ENCODE measurements at places on chromosomes 2 and 18.

GRCh38 chr18:79396431-79397246, 909 bp downstream of the NFATC1 start:
- DNase-seq = no peak

DNA sequence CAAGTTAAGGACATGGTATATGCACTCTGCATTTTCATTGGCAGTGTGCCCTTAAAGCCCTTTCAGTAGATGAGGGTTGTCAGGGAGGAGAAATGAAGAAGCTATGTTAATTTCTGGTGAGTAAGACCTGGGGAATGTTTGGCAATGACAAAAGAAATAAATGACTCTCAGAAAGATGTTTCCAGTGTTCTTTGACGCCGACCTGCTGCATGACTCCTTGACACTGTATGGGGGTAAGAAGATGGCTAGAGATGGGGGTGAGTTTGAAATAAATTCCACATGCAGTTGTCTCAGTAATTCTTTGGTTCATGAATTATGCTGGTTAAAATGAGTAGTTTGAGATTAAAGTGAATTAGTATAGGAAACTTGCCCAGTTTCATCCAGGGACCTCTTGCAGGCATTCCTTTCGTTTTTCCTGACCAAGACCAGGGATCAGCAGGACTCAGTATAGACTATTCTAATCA, 5.9 kb downstream of the CCDC121 start:
- DNase-seq = no peak

GRCh38 chr2:58186501-58186900, 54.6 kb downstream of the FANCL start:
- DNase-seq = no peak

DNA sequence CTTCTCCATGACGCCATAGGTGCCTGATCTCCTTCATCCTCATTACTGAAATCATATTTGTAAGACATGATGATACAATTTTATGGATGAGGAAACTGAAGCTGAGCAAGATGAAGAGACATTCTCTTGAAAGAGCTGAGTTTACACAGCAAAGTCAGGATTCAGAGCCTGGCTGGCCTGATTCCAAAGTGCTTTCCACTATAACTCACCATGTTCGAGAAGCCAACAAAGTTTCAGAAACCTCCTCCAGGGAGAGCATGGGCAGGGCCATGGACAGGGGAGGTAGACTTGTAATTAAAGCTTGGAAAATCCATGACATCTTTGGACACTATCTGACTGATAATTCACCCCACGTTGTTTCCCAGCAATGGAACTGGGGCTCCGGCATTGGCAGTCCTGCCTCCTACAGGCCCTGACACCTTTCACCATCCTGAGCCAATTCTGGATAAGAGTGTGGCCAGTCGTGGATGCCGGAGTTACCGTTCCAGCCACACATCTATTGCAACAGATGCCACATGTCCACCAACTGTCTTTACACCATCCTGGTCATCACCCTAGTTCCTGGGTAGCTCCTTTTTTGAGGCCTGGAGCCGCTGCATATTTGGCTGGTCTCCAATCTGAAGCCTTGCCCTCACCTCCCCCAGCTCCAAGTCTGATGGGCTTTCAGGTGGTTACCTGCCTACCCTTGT, 85.0 kb upstream of the PPP1CB start:
- DNase-seq = no peak

GRCh38 chr2:238123218-238123971, 15.1 kb upstream of the KLHL30 start:
- no peak for DNase-seq

DNA sequence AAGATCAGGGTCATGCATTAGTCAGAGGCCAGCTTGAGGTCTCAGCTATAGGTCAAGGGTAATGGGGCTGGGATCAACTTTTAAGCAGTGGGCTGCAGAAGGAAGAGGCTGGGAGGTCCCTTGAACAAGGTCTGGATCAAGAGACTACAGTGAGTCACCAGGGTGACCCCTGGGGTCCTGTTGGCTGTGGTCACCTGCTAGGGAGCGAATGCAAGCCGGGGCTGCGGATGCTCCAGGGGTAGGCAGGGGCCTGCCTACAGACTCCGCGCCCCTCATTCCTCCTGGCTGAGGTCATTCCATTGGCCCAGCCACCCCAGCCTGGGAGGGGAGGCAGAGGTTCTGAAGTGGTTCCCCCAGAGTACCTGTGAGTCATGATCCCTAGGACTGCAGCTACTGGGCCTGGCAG, 110.4 kb downstream of the CYP26B1 start:
- no peak for DNase-seq

All from stimulated activated naive B cell treated with anti-CD40 and anti-IgM and Interleukin-4, amounts not matched to agents 10 μg/mL and 1 μg/mL and 100 μg/mL, for 72 hours (primary cell).